ENCODE measurements at places on chromosomes 1 and 21. TPM values are rescaled to one million over a fixed set of nuclear protein-coding genes. Genes with fewer than 3 reads are reported as not detected.

TTC24 gene
- polyA plus RNA-seq = not detected

CELA3B gene
- not detected for polyA plus RNA-seq

EPHA8 gene
- not detected for polyA plus RNA-seq

LHX8 gene
- polyA plus RNA-seq = not detected

TRIM46 gene
- polyA plus RNA-seq = 3.8 TPM

SCNM1 gene
- 24.9 TPM for polyA plus RNA-seq

ZNF593OS gene
- polyA plus RNA-seq = not detected

RUNX1 gene
- polyA plus RNA-seq = 20.9 TPM

ZSWIM5 gene
- polyA plus RNA-seq = 0.09 TPM

AURKAIP1 gene
- 71.2 TPM for polyA plus RNA-seq

NCAM2 gene
- polyA plus RNA-seq = 7.7 TPM

DYNLT4 gene
- not detected for polyA plus RNA-seq

OR6N1 gene
- polyA plus RNA-seq = not detected

Measured in AG04450 (cell line).